Activated CD4-positive, alpha-beta memory T cell treated with anti-CD3 and anti-CD28 coated beads, Interleukin-2, amount 10 ng/mL, durations not matched to agents 7 days and 5 days (primary cell): ENCODE measurements at places on chromosomes 3 and 15.

GRCh38 chr15:28932361-28932760, 46.6 kb downstream of the APBA2 start:
- DNase-seq: no peak

- DNase-seq: no peak
Observed at GRCh38 chr15:70252951-70253320, 155.2 kb upstream of the TLE3 start.

- DNase-seq: no peak
Observed at GRCh38 chr3:106255870-106256248, 387.0 kb upstream of the CBLB start.

GRCh38 chr3:49826016-49826415, 12.3 kb upstream of the UBA7 start:
- DNase-seq: no peak

- DNase-seq: no peak
Observed at GRCh38 chr15:29699791-29700190, 122.5 kb downstream of the TJP1 start.

- no peak for DNase-seq
Observed at GRCh38 chr15:99324082-99324620, 72.9 kb downstream of the LRRC28 start.

GRCh38 chr15:35484231-35484945, 61.6 kb downstream of the DPH6 start:
- no peak for DNase-seq

DNA sequence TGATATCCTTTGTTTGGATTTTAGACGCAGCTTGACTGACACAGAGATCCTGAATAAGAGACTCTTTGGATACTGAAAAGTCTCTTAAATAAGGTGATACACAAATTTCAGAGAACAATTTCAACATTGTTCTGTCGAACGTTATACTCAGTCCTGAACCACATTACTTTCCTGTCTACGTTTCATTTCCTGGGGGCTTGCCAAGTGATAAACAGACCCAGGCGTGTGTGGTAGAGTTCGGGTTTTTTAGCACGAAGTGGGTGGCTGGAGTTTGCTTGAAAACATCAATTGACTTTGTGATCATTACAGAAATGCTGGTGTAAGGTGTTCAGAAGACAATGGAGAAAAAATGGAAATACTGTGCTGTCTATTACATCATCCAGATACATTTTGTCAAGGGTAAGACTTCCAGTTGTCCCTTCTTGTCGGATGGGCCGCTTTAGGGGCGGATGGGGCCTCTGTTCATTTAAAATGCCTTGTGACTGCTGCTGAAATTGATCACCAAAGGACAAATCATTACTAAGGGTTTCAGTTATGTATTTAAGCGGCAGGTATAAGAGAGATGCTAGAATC, at the start of gene CD96:
Gene CD96 (plus strand): TSS at position 287 of the 573 bp plus-strand sequence. CDS start 52 bp downstream, at position 339.
- DNase-seq: peak; percentile 77

GRCh38 chr3:16520970-16521881, 7.7 kb upstream of the RFTN1 start:
- DNase-seq: no peak

DNA sequence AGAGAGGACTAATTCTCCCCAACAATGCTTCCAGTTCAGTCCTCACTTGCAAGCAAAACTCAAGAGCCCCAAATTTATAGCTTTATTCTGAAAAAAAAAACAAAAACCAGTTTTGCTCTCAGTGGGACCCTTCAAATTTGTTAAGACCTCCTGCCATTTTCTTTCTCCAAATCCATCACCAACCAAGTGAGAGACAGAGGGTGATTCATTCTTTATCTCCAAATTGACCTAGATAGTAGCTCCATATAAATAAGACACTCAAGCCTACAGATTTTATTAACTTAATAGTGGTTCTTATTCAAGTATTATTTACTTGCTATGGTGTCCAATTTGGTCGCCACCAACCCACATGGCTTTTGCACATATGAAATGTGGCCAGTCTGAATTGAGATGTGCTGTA, 195.8 kb downstream of the RORA start:
- DNase-seq: no peak

GRCh38 chr3:51434746-51435327, 43.8 kb downstream of the RBM15B start:
- peak; percentile 52 for DNase-seq

GRCh38 chr3:189698811-189699210, 67.6 kb downstream of the TP63 start:
- no peak for DNase-seq

DNA sequence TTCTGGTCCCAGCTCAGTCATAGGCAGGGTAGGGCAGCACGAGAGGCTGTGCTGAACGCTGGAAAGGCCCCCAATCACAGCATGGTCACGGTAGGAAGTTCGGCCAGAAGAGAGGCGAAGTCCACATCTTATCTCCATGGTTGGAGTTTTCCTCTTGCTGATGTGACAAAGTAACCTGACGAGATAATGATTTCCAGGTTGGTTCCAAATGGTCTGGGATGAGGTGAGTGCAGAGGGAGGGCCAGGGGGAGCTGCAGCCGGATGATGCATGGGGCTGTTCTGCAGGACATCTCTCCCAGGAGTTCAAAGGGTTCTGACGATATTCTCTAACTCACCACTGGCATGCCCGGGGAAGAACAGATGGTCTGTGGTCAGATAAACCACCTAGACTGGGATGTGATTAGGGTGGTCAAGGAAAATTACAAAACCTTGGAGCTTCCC, 83.2 kb upstream of the WNT5A start:
- no peak for DNase-seq

DNA sequence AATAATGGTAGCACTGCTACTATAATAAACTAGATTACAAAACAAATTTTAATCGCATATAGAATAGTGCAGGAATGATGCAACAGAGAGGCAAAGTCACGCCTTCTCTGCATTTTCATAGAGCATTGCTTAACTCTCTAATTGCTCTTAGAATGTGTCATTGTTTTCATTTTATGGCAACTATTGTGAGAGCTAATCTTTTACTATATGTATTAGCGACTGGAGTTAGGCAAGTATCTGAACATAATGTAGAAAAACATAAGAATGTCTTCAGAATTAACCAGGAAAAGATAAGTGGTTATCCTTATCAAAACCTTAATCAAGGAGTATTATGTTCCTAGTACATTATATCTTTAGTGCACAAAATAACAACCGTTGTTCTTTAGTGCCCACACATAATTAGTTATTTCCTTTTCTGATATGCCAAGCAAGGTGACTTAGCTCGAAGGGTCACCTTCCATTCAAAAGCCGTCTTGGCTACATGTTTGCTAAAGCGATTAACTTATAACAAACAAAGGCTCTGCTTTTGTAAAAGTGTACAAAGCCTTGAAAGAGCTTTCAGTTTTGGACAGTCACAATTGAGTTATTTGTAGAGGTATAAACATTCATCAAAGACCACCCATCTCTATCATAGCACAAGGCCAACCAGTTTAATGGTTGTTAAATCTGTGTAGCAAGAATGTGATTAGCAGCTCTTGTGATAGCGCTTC, 1328.9 kb downstream of the ROBO2 start:
- DNase-seq: no peak

DNA sequence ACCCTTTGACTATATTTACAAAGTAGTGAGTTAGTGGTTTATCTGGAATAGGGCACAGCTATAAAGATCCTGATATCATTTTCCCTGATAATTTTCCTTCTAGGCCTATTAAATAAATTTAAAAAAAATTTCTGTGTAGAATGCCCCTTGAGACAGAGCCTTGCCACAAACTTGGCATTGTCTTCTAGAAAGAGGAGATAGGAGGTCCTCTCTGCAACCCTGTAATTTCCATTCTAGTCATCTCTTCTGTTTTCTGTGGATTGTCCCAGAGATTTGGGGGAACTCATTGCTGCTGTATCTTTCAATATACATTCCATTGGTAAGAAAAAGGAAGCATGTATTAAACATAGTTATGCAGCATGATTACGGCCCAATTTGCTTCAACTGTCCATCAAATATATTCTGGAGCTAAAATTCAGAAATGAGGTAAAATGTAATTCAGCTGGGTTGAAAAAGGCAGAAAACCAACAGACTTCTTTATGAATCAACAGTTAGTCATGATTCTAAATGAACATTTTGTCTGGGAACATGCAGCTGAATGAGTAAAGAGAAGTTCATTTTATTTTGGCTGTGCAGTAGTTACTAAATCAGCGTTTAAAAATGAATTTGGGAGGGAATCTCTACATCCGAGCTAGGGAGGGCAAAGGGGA, 401.1 kb downstream of the NAALADL2 start:
- DNase-seq: no peak

- peak; percentile 63 for DNase-seq
Observed at GRCh38 chr15:90845201-90845949, 23.0 kb upstream of the FURIN start.

DNA sequence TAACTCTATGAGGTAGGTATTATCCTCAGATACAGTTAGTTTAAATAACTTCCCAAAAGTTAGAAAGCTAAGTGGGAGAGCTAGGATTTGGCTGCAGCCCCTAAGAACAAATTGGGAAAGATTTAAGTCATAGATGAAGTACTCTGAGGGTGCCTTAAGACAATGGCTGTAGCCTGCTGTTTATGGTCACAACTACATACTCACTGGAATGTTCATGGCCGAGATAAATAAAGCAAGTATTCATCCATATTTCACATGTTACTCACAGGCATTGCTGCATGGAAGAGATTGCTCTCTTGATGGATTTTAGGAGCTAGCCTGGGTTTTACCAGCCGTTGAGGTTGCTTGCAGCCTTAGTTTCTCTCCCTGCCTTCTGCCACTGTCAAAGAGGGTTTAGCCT, 145.0 kb downstream of the CMSS1 start:
- no peak for DNase-seq

DNA sequence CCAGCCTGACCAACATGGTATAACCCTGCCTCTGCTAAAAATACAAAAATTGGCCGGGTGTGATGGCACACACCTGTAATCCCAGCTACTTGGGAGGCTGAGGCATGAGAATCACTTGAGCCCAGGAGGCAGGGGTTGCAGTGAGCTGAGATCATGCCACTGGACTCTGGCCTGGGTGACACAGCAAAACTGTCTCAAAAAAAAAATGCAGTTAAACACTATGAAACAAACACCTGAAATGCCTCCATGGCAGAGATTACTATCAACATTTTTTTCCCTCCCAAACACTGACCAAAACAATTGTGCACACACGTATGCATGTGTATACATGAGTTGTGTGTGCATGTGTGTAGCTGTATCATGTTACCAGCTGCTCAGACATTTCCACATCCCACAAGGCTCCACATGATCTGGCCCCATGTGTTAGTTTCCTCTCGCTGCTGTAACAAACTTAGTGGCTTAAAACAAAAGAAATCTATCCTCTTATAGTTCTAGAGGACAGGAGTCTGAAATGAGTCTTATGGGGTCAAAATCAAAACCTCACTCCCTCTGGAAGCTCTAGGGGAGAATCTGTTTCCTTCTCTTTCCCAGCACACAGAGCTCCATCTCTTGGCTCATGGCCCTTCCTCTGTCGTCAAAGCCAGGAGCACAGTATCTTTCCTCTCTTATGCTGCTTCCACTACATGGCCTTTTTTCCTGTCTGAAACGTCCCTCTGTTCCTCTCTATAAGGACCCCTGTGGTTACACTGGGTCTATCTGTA, 34.5 kb downstream of the SLC41A3 start:
- no peak for DNase-seq

GRCh38 chr3:150307311-150308036, 100.6 kb upstream of the TSC22D2 start:
- DNase-seq: no peak

DNA sequence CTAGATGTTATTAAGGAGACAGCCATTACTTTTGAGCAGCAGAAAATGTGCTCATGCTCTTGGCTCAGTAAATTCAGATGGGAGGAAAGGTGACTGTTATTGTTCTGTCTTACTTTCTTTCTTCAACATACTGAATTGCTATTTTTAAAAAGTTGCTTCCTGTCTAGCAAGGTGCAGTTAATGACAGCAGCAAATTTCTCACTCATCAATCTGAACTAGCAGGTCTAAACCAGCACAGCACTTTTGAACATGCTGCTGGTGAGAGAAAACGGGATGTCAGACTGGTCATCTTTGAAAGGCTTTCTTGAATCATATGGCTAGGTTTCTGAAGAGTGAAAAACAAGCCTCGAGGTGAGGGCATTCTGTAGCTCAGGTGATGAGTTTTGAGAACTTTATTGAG, 384.7 kb downstream of the MFSD1 start:
- DNase-seq: no peak

DNA sequence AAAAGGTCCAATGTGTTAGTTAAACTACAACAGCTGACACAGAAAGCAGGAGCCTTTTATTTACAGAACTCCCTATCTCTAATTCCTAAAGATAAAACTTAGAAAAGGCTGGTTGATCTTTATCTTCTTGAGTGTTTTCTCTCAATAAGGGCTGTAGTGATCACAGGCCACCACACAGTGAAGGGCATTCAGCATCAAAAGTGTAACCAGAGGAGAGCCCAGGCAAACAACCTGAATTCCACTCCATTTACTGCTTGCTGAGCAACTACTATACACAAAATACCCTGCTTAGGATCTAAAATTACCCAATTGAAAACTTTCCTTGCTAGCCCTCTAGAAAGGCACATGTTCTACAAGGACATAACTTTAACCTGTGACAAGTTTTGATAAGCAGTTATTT, 122.7 kb downstream of the MEIS2 start:
- no peak for DNase-seq

- peak; percentile 41 for DNase-seq
Observed at GRCh38 chr3:15331606-15332404, 581 bp downstream of the SH3BP5 start.

DNA sequence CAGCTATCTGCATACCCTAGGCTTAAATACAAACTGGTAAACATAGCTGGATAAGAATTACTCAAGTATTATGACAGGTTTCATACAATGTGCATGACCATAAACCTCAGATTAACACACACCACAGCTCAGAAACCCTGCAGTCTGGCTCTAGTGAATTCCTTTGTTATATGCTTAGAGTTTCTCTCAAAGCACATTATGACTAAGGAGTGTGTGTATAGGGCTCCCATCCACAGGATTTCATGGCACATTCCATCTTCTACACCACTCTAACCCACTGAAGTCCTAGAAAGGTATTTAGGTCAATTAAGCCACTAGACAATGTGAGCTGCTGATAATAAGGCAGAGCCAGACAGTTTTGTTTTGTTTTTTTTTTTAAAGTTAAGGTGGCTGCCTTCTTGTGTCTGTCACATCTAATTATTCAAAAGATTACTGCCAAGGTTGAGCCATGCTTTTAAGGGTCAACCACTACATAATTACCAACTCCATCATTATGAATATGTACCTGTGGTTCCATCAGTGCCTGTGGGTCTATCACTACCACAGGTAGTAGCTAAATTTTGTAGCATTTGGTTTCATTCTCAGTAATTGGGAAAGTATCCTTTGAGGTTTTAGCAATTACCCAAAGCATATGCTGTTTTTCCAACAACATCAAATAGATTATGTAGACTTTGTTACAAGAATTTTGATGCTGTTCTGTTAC, 107.0 kb downstream of the ALCAM start:
- DNase-seq: no peak
